ENCODE measurements at places on chromosomes 3 and 15. TPM values are rescaled to one million over a fixed set of nuclear protein-coding genes. Genes with fewer than 3 reads are reported as not detected.

DNA sequence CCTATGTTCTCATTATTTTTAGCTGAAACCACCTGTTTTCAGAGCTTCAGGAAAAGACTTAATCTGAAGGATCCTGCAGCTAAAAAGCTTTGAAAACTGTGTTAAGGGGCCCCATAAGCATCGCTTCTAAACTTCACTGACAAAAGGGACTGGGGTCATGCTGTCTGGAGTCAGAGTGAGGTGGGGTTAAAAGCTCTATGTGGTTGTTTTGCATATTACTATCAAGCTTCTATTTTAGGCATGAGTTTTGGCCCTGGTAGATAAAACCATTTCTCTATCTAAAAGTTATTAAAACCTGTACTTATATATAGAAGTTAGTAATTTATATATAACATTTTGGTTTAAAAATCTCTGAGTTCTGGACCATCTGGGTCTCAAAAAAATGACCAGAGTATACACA is 45.5 kb downstream of the GPR160 start:
- no peak for DNase-seq

GRCh38 chr15:88538972-88539371 is 7.5 kb downstream of the DET1 start:
- no peak for DNase-seq

DNA sequence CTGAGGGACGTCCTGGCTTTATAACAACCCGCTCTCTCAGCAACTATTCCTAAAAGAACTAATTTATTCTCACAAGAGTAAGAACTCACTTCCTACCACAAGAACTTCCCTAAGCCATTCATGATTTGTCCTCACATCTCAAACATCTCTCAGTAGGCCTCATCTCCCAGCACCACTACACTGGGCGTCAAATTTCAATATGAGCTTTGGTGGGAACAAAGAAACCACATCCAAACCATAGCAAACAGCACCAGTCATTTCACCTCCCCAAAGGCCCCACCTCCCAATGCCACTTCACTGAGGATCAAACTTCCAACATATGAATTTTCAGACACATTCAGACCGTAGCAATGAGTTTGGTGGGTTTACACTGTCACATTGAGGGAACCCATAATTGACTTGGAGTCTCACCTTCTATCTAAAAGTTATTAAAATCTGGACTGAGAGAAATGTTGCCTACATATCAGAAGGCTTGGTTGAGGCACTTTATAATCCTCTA is 116.4 kb upstream of the AGBL1 start:
- DNase-seq: no peak

GRCh38 chr15:26043018-26043417 is 179.9 kb upstream of the ATP10A start:
- DNase-seq: no peak

The ABI3BP gene
- 0.26 TPM for total RNA-seq

GRCh38 chr15:90812171-90812957 is 56.0 kb upstream of the FURIN start:
- no peak for DNase-seq

The ST3GAL6 gene
- total RNA-seq: 6.5 TPM

DNA sequence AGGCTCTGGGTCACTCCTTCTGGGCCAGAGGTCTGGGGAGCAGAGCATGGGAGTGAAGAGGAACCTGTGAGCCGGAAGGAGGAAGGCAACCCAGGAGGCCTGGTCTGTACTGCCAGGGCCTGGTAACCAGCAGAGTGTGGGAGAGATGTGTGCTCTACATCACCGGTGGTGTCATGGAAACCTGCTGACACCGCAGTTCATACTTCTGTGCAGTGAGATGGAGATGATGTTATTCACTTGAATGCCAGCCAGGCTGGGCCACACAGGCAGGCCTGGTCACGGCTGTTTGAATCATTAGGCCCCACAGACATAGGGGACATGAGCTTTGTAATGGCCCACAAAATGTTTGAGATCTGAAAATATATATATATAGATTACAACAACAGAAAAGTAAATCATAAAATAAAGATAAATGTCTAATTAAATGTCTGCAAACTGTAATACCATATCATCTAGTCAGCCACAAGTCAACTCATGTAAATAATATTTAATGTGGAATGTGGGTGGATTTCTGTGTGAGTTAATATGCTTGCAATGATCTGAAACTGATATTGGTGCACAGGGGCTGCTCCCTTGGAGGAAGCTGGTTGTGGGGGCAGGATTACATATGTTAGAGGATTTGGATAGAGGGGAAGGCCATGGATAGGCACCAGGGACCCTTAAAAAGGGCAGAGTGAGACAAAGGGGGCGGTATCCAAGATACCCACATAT is 108.5 kb upstream of the PFN2 start:
- DNase-seq: no peak

DNA sequence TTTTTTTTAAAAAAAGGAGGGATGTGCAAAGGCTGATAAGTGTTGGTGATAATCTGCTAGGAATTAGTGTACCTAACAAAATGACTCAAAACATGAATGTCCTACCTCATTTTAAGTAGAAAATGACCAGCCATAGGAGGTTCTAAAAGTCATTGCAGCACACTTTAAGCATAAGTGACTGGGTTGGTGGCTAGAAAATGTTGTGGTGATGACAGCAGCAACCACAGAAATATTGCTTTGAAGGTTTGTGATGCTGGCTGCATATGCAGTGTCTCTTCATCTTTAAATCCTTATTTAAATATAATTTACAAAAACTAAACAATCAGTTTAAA is 55.2 kb downstream of the CMSS1 start:
- no peak for DNase-seq

The PLIN1 gene
- total RNA-seq: 0.64 TPM

GRCh38 chr15:69573815-69574475 is 121.3 kb downstream of the RPLP1 start:
- DNase-seq: no peak

GRCh38 chr3:32758375-32758753 is 59.4 kb upstream of the TRIM71 start:
- no peak for DNase-seq

The DLG1 gene
- total RNA-seq: 75.5 TPM

DNA sequence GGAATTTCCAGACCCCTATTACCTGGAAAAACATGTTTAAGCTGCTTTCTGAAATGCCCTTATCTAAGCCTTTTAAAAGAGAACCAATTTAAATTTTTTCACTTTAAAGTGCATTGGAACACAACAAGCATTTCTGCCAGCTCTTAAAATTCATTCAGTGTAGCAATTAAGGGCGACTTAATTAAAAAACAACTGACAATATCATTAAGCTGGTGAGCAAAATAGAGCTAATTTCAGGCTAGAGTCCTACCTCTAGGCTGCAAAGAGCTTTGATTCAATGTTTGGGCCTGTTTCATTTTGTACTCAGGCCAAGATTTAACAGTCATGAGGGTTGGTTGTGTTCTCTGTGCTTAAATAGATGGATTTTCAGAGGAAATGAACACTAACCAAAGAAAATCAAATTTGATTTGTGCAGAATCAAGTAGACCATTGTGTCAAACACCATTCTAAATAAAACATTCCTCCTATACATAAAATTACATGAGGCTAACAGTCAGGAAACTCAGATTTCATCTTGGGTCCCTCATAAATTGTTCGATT is 114.6 kb downstream of the TMEM108 start:
- DNase-seq: no peak

- DNase-seq: no peak
Measured at GRCh38 chr3:123635217-123635616, 50.4 kb upstream of the HACD2 start.

The ASB14 gene
- not detected for total RNA-seq

The USP13 gene
- 18.9 TPM for total RNA-seq

DNA sequence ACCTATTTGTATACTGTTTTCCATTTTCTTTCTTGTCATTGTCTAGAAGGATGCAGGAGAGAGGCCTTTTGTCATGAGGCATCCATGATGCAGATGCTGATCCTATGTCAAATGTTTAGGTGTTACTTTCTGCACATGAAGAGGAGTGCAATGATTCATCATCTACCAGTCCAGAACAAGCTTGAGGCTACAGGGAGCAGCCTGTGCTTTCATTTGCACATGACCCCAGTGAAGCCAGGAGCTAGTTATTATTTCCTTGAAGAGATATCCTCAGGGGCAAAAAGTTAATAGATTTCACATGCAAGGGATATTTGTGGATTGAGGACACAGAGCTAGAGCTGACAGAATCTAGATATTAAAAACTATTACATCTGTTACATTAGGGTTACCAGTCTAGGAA is 204.4 kb upstream of the TGFBR2 start:
- no peak for DNase-seq

DNA sequence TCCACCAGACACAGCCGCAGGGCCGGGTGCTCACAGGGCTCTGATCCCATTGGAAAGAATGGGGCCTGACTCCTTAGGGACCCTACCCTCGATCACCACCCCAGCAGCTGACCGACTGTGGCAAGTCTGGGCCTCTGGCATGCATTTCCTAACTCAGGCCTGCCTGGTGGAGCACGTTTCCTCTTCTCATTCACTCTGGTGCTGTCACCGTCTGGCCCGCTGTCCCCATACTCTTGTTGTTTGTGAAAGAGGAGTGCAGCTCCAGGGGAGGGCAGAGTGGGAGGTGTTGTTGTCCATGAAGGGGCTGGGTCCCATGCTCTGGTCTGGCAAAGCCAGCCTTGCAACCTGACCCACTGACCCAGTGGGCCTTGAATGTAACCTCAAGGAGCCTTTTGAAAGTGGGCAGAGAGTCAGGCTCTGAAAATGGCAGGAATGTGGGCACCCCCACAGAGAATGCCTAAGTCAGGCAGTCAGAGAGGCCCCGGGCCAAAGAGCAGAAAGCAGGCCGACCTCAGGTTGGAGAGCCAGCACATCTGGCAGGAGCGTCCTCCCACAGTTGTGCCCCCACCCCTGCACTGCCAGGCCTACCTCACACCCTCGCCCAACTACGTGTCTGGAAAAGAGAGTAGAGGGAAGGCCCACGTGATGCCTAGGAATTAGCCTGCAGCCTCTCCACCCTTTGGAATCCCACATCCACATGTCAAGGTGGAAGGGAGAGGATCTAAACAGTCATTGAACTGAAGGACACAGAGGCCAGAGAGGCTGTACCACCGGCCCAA is 10.9 kb downstream of the SEMA7A start:
- no peak for DNase-seq

The OR5K2 gene
- total RNA-seq: not detected

GRCh38 chr3:167938516-167938915 is 157.2 kb downstream of the GOLIM4 start:
- DNase-seq: no peak

GRCh38 chr3:33071181-33071580 is 25.8 kb downstream of the GLB1 start:
- no peak for DNase-seq

All from endothelial cell (in vitro differentiated cells).